Femur (tissue), 1 donor: ENCODE measurements at places on chromosomes 11 and 22.

DNA sequence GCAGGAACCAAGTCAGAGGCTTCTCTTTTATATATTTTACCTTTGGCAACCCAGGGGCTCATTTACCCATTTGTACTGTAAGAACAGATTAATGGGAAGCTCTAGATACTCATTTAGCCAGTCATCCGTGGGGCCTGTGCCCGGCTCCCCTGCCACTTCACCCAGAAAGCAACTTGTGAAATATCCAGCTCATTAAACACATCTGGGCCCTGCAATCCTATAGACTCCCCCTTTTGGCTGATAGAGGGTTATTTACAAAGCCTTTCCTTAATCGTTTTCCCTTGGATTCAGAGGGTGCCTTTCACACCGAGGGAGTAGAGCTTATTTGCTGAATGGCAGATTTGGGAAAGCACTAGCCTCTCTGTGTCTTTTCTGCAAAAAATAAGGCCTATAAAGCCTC is 118.7 kb upstream of the SORL1-AS1 start:
- DNase-seq, result no peak

GRCh38 chr22:19983741-19984140 is 32.9 kb downstream of the ARVCF start:
- peak; percentile 43 for DNase-seq

DNA sequence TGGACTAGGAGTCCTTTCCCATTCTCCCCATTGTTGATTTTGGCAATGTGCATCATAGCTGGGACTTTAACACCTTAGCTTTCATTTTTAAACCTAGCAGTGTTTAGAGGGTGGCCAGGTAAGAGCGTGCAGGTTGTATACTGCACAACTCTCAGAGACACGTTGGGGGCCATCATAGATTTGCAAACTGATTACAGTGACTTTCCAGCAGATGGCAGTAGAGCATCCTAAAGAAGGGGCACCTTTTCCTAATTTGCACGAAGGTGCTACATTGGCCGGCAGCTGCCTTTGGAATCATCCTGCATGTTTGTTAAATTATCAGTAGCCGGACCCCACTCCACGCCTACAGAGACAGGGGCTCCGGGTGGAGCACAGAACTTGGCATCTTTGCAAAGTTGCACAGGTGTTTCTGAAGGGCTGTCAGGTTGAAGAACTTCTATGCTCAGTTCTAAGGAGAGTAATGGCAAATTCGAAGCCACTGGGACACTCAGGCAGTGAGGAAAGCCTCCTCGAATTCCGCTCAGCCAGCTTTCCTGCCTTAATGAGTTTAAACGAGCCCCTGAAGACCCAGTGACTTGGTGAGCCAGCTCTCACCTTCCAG is 7.7 kb downstream of the LHFPL7 start:
- no peak for DNase-seq

GRCh38 chr11:67700548-67701262 is 26.3 kb upstream of the ALDH3B2 start:
- DNase-seq, result no peak

DNA sequence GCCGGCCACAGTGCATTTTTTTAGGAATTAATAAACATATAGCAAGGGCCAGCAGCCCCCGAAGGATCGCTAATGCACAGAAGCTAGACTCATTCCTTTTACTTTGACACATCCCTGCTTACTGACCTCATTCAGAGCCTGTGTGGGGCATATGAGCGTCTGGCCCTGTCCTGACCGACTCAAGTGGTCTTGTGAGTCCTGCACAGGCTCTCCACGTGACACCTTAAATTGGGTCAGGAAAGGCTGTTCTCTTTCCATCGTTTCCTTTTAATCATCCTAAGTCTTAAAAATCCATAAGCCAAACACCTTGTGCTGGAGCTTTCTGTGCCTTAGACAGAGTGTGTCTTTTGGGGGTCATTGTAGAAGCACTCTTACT is 18.6 kb downstream of the SDHAF2 start:
- no peak for DNase-seq

- DNase-seq, result no peak
Observed at GRCh38 chr11:95363164-95363563, 132.2 kb upstream of the SESN3 start.

DNA sequence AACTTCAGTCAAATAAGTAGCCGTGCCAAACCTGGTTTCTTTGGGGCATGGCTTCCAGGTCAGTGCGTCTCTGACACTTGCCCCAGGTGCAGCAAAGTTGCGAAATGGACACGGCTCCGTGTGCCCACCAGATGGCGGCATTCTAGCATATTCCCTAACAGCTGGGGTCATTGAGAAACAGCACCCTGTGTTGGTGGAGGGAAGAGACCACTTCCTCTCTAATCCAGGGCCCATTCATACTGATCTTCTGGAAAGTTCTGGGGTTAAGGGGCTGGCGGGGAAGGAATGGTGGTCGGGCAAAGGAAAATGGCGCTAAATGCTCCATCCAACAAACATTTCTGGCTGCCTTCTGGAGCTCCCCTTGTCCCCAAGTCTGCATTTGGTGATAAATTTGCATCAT is 141.2 kb upstream of the TIMP3 start:
- peak; percentile 82 for DNase-seq
